ENCODE measurements at places on chromosomes 12 and 14.
A peak's percentile ranks its signal among the peaks of the same experiment; 100 is the strongest.

GRCh38 chr12:55931317-55931779, 386 bp downstream of the DGKA start:
- DNase-seq, result no peak

DNA sequence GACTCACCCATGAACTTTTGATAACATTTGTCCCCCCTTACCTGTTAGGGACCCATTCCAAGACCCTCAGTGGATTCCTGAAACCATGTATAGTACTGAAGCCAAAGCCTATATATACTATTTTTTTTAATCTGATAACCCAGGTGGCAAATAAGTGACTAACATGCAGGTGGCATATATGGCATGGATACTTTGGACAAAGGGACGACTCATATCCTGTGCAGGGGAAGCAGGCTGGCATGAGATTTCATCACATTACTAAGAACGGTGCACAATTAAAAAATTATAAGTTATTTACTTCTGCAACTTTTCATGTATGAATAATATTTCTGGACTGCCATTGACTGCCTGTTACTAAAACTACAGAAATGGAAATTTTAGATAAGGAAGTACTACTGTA, 880.1 kb upstream of the FBXO33 start:
- no peak for DNase-seq

DNA sequence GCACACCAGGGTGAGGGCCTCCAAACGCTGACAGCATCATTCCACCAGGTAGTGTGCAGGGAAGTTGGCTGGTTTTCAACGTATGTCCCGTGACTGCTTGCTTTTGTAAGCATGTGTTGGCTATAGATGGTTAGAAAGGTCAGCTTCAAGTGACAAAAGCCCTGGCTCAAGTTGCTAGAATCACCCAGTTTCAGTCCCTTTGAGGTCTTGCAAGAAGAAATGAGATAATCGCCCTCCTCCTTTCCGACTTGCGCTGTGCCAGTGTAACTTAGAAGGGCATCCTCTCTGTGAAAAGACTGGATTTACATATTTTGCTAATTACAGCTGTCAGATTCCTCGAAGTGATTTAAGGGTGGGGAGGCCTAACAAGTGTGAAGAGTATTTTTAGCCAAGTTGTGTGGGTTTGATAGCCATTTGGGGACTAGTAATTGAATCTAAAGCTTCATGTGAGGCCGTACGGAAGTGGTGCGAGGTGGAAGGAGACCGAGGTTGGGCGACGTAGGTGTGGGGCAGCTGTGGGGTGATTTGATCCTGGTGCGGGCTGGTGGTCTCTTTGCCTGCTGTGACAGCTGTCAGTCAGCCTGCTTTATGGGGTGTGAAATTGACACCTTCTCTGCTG, 94.7 kb downstream of the CHST11 start:
- DNase-seq, result no peak

DNA sequence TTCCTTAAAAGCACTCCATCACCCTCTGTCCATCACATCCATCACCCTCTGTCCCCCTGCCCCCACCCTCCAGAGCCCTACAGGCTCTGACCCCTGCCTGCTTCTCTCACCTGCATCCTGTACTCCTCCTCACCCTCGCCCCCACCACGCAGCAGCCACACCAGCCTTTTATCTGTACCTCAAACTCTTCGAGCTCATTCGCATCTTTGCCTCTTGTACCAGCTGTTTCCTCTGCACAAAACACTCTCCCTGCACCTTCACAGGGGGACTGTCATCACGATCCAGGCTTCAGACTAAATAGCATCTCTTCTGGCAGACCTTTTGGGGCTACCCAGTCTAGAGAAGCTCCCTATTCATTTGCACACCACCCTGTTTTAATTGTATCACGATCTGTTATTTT, 24.1 kb downstream of the TMEM229B start:
- DNase-seq, result no peak

- DNase-seq, result no peak
Observed at GRCh38 chr12:130965214-130965613, 11.5 kb downstream of the ADGRD1 start.

DNA sequence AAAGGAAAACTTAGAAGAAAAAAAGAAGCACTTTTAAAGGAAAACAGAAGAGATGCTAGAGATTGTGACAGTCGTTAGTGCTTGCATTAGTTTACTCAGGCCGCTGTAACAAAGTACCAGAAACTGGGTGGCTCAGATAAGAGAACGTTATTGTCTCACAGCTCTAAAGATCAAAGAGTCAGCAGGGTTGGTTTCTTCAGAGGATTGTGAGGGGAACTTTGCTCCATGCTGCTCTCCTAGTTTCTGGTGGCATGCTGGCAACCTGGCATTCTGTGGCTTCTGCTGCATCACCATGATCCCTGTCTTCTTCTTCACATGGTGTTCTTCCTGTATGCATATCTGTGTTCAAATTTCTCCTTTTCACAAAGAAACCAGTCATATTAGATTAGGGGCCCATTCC, 119.4 kb upstream of the PLEKHA5 start:
- DNase-seq, result no peak

DNA sequence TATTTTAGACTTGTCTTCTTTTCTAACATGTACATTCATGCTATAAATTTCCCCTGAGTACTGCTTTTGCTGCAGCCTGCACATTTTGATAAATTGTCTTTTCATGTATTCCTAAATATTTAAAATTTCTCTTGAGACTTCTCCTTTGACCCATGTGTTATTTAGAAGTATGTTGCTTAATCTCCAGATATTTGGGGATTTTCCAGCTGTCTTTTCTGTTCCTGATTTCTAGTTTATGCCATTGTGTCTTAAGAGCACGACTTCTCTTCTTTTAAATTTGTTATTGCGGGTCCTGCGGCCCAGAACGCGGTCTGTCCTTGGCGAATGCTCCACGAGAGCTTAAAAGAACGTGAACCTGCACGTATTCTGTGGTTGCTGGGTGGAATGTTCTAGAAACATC, 136.4 kb downstream of the KIF26A start:
- DNase-seq, result no peak

- DNase-seq, result no peak
Observed at GRCh38 chr12:56629459-56630179, 507 bp downstream of the BAZ2A start.

DNA sequence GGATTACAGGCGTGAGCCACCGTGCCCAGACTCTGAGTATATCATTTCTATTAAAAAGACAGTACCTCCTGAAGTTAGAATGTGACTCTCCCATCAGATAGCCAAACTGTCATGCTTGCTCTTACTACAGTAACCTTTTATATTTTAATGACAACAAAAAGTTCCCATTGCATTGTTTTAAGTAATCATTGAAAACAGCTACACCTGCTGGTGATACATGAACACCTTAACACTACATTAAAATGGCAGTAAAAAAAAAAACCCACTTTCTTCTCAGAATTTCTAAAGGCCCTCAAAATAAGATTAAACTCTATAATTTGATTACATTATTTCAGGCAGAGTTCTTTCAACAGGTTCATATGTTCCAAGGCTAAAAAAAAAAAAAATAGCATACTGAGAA, 76.7 kb downstream of the SH2B3 start:
- DNase-seq, result no peak

DNA sequence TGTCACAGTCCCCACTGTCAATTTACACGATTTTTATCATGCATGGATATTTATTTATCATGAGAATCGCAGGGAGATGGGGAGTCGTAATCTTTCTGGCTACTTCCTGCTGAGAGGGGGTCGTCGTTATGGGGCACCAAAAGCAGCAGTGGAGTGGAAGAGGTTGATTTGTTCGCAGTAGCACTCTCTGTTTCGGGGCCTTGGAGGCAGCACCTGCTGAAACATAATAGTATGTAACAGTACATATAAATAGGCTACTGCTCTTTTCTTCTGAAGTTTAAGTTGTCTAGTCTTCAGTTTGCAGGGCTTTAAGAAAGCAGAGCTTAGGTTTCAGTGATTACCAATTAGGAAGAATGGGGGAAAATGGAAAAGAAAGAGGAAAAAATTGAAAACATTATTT, 3.8 kb downstream of the SOAT2 start:
- no peak for DNase-seq

DNA sequence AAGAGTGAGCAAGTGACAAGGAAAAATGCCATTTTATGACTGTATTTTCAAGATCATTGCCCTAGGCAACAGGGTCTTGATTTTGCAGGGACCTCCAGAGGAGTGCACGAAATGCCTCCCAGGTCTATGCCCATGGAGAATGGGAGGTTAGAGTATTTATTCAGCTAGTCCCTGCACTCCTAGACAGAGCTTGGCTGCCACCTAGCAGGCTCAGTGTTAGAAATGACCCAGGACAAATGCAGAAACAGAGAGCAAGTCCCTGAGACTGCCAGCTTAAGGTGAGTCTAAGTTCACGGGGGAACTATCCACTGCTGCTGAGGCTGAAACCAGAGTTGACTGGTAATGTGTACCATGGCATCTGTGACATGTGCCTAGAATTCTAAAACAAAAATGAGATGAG, 506.4 kb downstream of the MED13L start:
- DNase-seq, result peak; percentile 45

- DNase-seq, result no peak
Observed at GRCh38 chr14:37594971-37595808, at the start of the genes FOXA1 and TTC6. Gene FOXA1, minus strand, starts transcription at chr14:37595249. Its CDS starts 277 bp downstream, at chr14:37594972. Gene TTC6, plus strand, starts transcription at chr14:37595629. Its CDS starts 26,436 bp downstream, at chr14:37622065.

DNA sequence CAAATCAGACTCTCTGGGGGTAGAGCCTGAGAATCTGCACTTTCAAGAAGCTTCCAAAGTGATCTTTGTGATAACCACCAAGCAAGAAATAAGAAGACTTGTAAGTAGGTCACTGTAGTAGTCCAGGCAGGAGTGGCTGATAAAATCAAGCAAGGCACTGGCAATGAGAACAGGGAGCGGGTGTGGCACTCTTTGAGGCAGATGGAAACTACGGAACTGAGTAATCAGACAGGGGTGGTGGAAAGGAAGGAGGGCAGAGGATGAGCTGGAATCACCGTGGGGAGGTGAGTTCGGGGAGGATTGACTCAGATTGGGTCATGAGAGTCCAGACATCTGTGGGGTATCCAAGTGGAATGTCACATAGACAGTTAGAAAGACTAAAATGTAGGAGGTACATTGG, 44.4 kb upstream of the PLXNC1 start:
- DNase-seq, result peak; percentile 32

- no peak for DNase-seq
Observed at GRCh38 chr12:104643819-104644669, 187.3 kb downstream of the CHST11 start.

DNA sequence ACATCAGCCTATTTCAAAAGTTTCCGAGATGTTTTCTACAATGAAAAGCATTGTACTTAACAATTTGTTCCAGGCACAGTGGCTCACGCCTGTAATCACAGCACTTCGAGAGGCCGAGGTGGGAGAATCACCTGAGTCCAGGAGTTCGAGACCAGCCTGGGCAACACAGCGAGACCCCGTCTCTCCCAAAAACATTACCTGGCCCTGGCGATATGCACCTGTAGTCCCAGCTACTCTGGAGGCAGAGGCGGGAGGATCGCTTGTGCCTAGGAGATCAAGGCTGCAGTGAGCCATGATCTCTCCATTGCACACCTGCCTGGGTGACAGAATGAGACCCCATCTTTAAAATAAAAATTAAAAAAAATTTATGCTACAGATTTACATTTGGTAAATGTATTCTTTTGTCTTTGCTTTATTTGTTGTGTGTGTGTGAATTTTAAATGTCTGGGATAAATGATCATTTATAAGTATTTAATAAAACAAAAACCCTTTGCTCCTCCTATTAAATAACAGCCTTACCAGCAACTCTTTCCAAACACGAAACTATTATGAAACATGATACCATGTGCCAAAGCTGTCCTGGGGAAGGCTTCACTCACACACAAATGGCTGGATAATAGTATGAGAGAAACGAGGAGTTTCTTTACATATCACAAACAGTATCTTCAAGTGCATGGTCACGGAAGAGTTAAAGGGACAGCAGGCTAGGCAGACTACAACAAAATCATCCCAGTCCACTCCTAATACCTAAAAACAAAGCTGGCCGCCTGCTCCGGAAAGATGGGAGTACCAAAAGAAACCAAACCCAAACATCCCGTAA, 1.1 kb downstream of the ATXN3 start:
- DNase-seq, result peak; percentile 29

DNA sequence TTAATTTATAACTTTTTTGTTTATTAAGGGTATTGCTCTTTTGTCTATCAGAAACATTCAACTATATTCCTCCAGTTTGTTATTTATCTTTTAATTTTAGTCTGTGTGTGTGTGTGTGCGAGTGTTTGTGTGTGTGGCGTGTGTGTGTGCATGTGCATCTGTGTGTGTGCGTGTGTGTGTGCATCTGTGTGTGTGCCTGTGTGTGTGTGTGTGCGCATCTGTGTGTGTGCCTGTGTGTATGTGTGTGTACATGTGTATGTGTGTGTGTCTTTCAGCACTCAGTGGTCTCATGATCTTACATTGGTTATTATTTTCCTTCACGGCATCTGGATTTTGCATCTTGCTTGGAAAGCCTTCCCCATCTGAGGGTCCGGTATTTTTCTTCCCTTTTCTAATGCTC, 281.1 kb upstream of the RTL1 start:
- no peak for DNase-seq

GRCh38 chr14:99812892-99813291, 19.7 kb downstream of the EML1 start:
- DNase-seq, result no peak

- peak; percentile 36 for DNase-seq
Observed at GRCh38 chr12:43812926-43813325, 6.8 kb upstream of the TWF1 start.

GRCh38 chr12:71780237-71780822, 25.7 kb downstream of the RAB21 start:
- peak; percentile 44 for DNase-seq

DNA sequence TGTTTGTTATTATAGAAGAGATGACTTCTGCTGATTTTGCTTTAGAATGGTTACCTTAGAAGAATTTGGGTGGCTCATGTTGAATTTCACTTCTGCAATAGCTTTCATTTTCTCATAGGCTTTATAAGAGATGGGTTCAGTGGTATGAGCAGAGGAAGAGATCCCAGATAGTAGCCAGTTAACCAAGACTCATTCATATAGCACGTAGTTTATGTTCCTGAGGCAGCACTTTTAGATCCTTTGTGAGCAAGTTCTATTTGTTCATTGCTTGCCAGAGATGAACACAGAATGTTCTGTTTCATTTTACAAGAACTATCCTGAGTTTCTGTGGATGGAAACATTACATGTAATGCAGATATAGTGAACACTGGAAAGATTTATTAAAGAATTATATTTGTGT, 32.2 kb downstream of the RAB21 start:
- DNase-seq, result no peak

DNA sequence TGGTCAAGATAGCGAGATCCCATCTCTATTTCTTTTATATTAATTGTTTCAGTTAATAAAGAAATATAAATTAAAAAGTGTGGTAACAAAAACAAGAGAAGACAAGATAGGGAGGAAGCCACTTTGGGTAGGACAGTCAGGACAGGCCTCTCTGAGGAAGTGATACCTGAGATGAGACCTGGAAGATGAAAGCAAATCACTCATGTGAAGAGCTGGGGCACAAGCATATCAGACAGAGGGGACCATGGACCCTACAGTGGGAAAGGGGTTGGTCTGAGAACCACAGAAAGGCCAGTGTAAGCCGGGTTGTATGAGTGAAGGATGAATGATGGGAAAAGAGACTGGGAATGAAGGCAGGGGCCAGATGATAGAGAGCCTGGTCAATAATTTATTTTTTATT, 1.8 kb upstream of the MED6 start:
- DNase-seq, result no peak

- DNase-seq, result peak; percentile 32
Observed at GRCh38 chr12:46439793-46440511, 67.4 kb upstream of the SLC38A2 start.
